NCI-H526 treated with DMSO at 0.1 percent for 48 hours (cell line): ENCODE measurements at places on chromosomes 3 and 15.
A peak's percentile ranks its signal among the peaks of the same experiment; 100 is the strongest.

DNA sequence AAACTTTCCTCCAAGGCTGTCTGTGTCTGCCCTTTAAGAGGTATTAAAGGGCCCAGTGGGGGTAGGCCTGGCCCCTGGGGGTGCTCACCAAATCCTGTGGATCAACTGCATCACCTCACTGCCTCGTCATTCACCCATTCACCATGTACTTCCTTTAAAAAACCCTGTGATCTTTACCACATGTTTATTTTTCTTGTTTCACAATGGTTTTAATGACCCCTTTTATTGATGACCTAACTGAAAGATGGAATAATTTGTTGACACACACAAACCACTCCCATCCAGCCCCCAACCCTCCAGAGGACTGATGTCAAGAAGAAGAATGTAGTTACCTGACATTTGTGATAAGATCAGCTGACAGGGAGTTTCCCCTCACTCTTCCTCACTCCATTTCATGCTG lies 40.8 kb downstream of the KCNAB1 start:
- no peak for DNase-seq

DNA sequence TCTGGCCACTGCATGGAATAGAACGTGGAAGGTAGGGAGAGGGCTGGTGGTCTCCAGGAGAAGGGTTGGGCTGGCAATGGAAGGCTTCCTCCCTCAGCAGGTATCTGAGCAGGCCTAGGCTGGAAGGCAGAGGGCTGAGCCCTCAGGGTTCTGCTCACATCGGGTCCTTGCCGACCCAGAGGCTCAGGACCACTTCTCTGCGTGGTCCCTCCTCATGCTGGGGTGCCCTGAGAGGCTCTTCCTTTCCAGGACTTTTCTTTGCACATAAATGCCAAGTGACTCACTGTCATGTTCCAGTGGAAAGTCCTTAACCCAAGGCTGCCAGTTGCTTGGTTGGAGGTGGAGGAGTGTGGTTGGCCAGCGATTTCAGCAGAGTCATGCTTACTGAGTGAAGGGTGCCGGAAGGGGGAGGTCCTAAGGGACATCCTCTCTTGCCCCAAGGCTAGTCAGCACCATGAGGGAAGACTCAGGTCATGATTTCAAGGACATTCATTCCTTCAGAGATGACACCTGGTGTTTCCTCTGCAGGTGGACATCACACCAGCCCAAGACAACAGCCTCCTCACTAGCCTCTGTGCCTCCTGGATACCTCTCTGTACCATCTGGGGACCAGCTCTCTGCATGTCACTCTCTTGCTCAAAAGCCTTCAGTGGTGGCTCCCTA lies 8.2 kb downstream of the SLC6A6 start:
- no peak for DNase-seq

- DNase-seq, result no peak
Observed at GRCh38 chr3:129001101-129001805, at the start of gene EFCC1. TSS of gene EFCC1 (plus strand) at chr3:129001304. CDS start at chr3:129001629, 325 bp downstream.

DNA sequence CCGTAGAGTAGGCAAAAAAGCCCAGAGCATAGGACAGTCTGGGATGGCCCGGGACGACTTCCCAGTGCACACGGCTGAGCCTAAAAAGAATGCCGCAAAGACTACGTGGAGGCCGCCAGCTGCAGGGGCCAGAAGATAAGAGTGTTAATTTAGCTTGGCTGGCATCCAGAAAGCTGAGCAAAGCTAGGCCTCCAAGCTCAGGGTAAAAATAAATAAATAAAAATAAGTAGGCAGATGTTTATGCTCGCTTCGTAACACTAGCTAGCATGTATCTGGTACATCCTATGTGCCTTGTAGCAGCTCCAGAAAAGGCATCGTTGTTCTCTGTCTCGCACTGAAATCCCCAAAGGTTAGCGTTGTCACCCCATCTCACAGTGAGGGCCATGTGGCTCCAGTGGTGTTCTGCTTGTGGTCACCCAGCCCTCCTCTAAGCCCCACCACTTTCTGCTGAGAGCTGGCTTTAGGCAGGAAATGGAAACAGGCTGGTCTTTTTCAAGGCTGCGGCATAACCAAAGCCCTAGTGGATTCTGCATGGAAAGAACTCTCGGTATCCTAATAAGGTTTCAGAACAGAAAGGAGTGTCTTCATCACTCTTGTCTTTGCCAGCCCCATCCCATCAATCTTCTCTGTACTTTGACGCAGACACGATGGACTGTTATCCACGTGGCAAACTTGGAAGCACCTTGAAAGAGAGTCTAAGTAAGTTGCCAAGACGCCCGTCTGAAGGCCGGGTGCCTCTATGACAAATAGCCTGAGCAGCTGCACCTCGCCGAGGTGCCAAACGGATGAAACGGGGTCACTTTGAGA lies 58.1 kb upstream of the MEF2A start:
- no peak for DNase-seq

GRCh38 chr3:108125550-108126071 lies 34.8 kb upstream of the CD47 start:
- peak; percentile 34 for DNase-seq

DNA sequence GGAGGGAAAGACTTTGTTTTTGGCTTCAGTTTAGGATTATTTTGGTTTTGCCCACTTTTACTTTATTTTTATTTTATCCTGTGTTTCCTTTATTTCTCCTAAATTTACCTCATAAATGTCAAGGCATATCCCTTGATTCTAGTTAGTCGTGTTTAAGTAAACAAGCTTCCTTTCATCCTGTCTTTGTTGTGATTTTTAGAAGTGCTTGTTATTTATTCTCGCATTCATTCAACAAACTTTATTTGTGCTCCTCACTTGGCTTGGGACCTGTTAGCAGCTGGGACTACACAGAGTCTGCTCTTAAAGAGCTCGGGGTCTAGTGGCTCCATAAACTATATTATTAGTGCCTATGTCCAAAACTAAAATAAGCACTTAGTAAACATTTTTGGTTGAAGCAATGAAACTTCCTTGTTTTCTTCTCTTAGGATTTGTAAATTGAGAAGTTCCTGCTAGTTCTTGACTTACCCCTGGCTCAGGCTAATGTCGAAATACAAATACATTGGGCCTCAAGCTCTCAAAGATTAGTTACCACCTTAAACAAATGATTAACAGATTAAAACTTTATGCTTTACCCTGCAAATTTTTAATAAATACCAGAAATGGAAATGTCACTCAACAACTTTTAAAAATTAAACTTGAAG lies 19.0 kb upstream of the DMXL2 start:
- no peak for DNase-seq

- DNase-seq, result no peak
Observed at GRCh38 chr3:56355570-56356185, 112.6 kb downstream of the ERC2 start.
